Left ventricle myocardium inferior (tissue), 1 donor: ENCODE measurements at places on chromosomes 11 and 22.
A peak's percentile ranks its signal among the peaks of the same experiment; 100 is the strongest.

- DNase-seq: peak; percentile 32
These were observed 8.9 kb downstream of the PGAP2 start for GRCh38 chr11:3817181-3817800.

- DNase-seq: peak; percentile 41
These were observed 37.6 kb upstream of the RIC3 start for GRCh38 chr11:8206251-8207079.

DNA sequence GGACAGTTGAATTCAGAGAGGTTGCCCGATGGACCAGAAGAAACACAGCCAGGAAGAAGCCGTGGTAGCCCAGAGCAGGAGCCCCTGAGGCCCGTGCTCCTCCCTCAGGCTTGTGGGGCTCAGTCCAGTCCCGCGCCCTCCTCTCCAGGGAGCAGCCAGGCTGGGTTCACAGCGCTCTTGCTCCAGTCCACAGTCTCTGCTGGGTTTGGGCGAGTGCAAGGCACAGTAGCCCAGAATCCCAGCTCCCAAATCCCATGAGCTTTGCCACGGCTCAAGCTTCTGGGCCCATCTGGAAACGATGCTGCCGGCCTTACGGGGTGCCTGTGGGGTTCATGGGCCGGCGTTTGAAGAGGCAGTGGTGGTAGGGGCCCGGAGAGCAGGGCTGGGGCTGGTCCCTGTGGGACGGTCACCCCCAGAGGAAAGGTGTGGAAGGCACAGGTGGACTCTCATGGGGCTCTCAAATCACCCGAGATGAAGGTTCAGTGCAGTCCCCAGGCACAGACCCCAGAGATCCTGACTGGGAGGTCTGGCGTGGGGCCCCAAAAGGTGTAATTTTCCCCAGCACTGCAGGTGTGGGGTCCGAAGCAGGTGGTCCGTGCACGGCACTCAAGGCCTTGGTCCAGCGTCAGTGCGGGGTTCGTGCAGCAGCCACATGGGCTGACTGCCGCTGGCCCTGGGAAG lies 30.6 kb upstream of the ATXN10 start:
- no peak for DNase-seq

DNA sequence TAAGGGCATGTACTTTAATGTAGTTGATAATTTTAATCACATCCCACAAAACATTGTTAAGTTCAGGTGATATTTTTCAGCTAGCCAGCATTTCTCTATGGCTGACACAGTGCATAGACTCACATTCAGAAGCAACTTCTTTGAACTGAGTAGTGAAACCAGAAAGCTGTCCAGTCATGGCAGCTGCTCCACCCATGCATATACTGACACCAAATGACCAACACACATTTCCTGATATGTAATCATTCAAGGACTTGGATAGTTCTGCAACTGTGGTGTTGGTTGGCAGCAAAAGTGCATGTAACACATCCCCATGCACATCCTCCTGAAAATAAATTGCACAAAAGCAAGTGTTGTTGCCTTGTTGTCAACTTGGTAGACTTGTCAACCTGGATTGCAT lies 39.7 kb downstream of the CALCA start:
- DNase-seq: no peak

DNA sequence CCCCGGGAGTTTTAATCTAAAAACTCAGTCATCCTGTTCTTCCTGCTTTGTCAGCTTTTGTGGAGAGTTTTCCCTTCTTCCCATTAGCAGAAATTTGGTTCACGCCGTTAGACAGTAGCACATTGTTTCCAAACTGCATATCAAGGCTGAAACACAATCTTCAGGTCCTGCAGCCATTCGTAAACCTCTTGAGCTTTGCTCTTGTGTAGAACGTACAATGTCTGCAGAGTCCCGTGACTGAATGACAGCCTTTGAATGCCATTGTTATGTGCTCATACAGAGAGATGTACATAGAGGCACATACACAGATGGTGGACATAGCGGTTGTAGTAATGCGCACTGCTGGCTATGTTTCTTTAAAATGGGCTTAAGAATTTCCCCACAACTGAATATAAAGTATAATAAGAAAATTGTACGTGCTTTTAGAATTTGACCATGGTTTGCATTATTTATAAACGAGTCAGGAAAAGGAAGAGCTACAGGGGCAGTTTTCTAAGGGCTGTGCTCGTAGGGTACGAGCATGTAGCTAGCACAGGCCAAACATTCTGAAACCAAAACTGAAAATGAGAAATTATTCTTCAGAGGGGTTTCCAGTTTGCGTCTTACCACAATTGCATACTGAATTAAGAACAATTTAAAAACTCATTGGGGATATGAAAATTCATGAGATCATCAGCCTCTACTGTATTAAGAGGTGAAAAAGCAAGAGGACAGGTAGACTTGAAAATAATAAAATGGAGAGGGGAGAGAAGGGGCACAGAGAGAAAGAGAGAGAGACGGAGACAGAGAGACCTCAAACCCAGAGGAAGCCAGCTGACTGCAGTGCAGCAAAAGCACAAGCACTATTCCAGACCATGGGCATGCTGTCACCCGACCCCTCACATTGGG lies 310.1 kb downstream of the CADM1 start:
- DNase-seq: no peak

GRCh38 chr11:13336246-13336878 lies 58.8 kb downstream of the BMAL1 start:
- DNase-seq: peak; percentile 25

GRCh38 chr11:1887451-1888346 lies 4.0 kb downstream of the PRR33 start:
- no peak for DNase-seq

- DNase-seq: no peak
These were observed 35.7 kb downstream of the LRRC32 start for GRCh38 chr11:76634886-76635285.

DNA sequence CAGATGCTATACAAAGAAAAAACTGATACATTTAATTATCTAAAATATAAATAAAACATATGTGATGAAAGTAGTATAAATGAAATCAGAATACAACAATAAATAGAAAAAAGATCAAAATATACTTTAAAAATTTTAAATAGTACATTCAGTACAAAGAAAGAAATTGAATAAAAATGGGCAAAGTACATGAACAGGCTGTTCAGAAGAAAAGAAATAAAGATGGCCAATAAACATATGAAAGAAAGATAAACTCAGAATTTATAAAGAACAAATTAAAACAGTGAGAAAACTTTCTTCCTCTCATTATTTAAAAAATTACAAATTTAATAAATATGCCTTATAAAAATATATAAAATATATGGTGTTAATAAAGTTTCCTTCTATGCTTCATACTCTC lies 50.5 kb upstream of the AMOTL1 start:
- no peak for DNase-seq

- DNase-seq: no peak
These were observed 33.5 kb downstream of the DHCR7 start for GRCh38 chr11:71414645-71415044.

DNA sequence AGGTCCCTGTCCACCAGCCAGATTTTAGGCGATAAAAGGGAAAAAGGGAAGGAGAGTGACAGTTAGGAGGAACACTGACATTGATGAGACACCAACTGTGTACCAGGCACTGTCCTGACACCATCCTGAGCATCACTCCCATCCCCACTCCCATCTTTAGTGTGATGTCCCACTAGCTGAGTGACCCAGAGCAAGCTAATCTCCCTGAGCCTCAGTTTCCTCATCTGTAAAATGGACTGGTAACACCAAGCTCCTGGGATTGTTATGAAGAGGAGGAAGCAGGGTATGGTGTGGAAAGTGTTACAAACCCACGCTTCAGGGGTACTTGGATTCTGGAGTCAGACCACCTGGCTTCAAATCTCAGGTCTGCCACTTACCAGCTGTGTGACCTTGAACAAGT lies 8.5 kb upstream of the P2RY6 start:
- no peak for DNase-seq

DNA sequence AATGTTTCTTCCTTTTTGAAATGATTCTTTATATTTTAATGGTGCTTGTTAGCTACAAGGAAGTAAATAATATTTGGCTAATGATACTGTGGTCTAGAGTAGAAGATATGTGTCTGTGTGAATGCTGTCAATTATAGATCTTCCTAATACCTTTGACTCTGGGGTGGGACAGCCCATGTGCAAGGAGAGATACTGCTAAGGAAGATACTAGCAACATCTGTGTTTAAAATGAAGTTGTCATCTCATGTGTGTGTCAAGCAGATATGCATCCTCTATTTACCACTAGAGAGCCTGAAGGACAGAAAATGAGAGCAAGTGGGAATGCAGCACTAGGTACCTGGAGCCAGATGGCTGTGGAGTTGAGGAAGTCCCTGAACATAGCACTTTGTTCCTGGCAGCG lies 34.1 kb downstream of the PPME1 start:
- DNase-seq: no peak
